CD4-positive, alpha-beta T cell treated with Interleukin-17A for 1 hour (primary cell): ENCODE measurements at places on chromosomes 16 and 17.

- no peak for DNase-seq
These were observed 301.4 kb downstream of the CA10 start for GRCh38 chr17:51857052-51857597.

DNA sequence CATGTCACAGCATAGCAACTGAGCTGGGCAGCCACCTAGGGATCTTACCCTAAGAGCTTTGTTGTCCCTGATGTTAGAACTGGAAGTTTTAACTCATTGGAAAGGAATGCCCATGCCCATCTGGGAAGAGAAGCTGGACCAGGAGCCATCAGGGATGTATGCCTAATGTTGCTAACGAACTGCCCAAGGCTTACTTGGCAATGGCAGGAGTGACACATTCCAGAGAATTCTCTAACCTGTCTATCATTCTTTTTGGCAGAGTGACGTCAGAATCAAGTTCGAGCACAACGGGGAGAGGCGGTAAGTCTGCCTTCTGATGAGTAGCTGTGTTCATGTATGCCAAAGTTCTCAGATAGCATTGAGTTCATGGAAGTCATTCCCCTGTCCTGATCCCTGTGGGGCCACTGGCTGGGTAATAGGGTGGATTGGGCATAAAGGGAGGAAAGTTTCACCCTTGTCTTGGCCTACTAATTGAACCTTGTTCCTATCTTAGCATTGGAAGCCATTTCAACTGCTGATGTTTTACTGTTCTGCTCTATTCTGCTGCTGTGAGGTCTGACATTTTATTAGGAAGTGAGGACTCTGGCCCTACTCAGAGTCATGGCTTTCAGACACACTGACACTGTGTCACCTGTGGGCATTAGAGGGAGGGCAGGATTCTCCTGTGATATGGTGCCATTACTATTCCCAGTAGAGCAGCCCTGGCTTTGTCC is 23.7 kb downstream of the MAP3K3 start:
- no peak for DNase-seq

GRCh38 chr17:37088913-37089312 is 140.2 kb downstream of the AATF start:
- no peak for DNase-seq

- DNase-seq: no peak
These were observed 68.6 kb downstream of the SDK2 start for GRCh38 chr17:73575470-73576221.

DNA sequence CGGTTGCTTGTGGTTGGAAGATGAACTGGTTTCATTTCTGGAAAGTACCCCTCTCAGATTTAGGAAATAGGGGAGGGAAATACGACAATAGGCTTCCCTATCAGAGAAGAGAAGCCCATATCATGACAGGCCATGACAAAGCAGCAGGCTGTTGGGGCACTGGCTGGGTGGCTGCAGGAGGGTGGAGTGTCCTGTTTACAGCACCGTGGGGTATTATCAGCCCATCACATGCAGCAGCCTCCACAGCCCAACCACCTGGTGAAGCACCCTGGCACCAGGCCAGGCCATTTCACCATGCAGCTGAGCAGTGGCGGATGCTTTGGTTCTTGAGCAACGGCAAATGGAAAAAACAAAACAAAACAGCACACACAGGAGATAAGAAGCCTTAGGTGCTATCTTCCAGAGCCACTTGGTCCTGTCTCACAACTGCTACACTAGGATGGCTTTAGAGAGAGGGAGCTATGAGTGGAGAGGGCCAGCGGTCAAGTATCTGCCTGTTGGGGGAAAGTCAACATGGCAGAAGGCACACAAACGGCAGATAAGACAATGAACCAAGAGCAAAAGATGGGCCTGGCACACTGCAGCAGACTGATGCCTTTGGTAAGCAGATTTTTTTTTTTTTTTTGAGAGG is 24.2 kb downstream of the FAM117A start:
- peak; percentile 98 for DNase-seq

- DNase-seq: no peak
These were observed 50.8 kb downstream of the TBC1D16 start for GRCh38 chr17:79984877-79985276.

DNA sequence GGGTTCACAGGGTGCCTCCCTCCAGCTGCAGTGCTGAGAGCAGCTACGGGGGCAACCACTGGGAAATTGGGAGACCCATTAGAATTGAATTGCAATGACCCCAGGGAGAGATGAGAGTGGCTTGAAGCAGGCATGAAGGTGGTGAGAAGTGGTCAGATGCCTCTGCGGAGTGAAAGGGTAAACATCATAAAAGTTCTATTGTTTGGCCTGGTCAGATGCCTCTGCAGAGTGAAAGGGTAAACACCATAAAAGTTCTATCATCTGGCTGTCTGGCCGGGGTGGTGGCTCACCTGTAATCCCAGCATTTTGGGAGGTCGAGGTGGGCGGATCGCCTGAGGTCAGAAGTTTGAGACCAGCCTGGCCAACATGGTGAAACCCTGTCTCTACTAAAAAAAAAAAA is 53.5 kb downstream of the TNFRSF13B start:
- DNase-seq: no peak

DNA sequence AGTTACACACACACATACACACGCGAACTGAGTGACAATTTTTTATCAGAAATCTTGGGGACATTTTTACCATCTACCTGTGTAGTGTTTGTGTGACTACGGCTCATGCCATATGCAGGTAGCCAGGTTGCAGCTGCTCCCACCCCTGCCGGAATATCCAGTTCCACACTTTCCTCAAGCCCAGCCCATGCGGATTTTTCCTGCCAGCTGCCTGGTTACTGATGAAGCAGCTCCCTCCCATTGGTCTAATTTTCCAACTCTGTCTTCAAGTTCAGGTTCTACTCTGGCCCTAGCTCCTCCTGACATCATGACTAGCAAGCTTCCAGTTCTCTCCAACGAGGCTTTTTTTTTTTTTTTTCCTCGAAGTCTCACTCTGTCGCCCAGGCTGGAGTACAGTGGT is 4.8 kb downstream of the GSG1L2 start:
- DNase-seq: no peak

GRCh38 chr16:26688105-26688504 is 378.6 kb upstream of the C16orf82 start:
- DNase-seq: no peak

- peak; percentile 55 for DNase-seq
These were observed 1.7 kb downstream of the METRNL start for GRCh38 chr17:83080858-83081683.

GRCh38 chr17:34703533-34703932 is 124.2 kb downstream of the TMEM132E start:
- DNase-seq: peak; percentile 4

- DNase-seq: peak; percentile 34
These were observed 20.4 kb downstream of the CA4 start for GRCh38 chr17:60169921-60170817.

- DNase-seq: no peak
These were observed 55.9 kb downstream of the KCNJ2 start for GRCh38 chr17:70225276-70225675.

GRCh38 chr17:79983456-79983855 is 52.2 kb downstream of the TBC1D16 start:
- no peak for DNase-seq

GRCh38 chr17:53942898-53943297 is 120.2 kb downstream of the KIF2B start:
- DNase-seq: no peak

DNA sequence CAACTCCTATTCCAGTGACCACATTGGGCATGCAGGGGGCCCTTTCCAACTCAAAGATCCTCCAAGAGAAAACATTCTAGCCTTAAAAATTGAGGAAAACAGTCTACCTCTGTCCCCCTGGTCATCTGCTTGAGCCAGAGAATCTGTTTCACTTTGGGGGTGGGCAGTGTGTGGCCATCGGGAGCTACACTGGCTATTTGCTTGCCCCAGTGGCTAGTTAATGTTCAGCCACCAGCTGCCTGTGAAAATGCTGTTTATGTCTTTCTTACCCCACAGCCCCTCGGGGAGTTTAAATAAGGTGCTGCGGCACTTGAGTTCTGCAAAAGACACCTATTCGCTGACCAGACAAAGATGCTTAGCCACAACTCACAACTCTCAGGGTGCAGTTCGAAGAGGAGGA is 43.4 kb downstream of the GNAO1 start:
- DNase-seq: no peak

GRCh38 chr17:17058304-17058703 is 16.0 kb downstream of the MPRIP start:
- DNase-seq: no peak

- DNase-seq: peak; percentile 67
These were observed 402.1 kb downstream of the SEC14L1 start for GRCh38 chr17:77542551-77543490.

GRCh38 chr17:79678091-79678735 is 52.5 kb upstream of the ENPP7 start:
- no peak for DNase-seq

GRCh38 chr17:81910840-81911276 is 341 bp downstream of the PCYT2 start:
- no peak for DNase-seq

- DNase-seq: no peak
These were observed 533.8 kb upstream of the CDH5 start for GRCh38 chr16:65832679-65833078.

GRCh38 chr16:57667526-57668262 is 412 bp upstream of the ADGRG3 start:
- DNase-seq: no peak

DNA sequence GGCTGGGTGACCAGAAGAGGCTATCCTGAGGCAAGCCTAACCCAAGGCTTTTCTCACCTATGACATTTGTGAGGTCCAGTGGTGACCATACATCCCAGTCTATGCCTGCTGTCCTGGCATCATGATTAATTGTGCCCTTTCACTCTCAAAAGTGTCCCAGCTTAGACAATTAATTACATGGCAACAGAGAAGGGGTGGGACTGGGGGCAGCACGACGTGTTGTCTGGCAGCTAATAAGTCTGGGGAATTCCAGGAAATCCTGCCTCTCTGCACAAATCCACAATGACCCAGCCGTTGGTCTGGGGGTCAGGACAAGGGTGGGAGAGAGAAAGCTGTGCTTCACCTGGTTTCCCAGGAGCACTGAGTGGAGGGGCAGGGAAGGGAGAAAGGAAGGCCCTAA is 14.0 kb upstream of the MTMR4 start:
- no peak for DNase-seq

DNA sequence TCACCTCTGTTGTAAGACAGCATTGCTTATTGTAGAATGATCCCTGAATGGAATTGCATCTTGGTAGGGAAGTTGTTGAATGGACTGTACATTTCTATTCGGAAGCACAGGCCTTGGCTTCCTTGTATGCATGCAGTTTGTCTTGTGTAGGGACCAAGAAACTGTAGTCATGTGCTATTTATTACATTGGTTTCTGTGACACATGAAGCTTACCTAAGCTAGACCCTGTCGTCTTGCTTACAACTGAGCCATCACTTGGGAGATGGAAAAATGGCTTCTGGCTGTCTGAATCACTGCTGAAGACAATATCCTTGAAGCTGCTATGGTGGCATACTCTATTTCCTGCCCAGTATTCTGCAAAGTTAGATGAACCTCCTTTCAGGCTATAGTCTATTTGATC is 29.1 kb downstream of the PPM1D start:
- DNase-seq: no peak

GRCh38 chr17:35521150-35521549 is 16.3 kb downstream of the SLFN12L start:
- no peak for DNase-seq

DNA sequence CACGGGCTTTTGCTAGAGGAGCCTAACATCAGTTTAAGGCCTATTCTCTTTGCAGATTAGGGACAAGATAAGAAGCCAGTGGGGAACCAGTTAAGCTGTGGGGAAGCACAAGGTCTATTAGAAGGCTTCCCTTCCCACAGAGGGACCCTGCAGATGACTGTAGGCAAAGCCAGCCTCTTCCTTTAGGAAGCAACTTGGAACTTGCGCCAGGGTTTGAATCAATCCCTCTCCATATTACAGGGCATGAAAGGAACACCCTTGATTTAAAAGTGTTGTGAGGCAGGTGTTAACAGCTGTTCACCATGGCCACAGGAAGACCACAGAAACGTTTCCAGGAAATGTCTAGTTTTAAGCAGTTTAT is 77.3 kb downstream of the RPTOR start:
- DNase-seq: no peak

GRCh38 chr17:43576563-43577229 is 30.6 kb upstream of the ETV4 start:
- DNase-seq: peak; percentile 67

- DNase-seq: no peak
These were observed 5.5 kb upstream of the HOXB8 start for GRCh38 chr17:48620461-48621139.

DNA sequence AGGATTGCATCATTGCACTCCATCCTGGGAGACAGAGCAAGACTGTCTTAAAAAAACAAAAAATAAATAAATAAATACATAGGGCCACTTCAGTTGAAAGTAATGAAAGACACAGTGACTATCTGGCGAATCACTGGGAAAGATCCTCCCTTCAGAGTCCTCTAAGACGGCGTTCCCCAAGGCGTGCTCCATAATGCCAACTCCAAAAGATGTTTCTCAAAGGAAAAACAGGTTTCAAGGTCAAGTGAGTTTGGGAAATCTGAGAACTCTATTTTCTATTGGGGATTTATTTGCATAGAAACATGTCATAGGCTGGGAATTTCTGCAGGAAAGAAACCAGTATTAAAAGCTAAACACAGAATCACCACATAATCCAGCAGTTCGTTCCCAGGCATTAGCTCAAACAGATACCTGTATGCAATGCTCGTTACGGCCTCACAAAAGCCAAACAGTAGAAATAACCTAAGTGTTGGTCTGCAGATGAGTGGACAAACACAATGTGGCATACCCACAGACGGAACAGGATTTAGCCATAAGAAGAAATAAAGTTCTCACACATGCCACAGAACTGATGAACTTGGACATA is 7.9 kb downstream of the KLHDC4 start:
- no peak for DNase-seq

DNA sequence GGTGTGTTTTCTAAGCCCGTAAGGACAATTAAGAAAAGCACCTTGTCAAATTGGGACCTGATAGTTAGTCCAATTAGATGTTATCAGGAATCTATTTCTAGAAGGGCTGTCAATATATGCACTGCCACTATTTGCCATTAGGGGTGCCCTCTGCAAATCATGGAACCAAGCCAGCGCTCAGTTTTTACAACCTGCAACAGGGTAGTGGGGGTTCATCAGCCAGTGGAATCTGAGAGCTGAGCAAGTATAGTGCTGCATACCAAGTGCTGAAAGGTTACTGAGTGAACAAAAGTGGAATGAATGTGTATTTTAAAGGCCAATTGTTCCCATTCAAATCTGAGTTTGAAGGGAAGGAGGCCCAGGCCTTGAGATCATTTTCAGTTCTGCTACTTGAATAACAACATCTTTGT is 10.4 kb downstream of the PRR11 start:
- DNase-seq: peak; percentile 70

DNA sequence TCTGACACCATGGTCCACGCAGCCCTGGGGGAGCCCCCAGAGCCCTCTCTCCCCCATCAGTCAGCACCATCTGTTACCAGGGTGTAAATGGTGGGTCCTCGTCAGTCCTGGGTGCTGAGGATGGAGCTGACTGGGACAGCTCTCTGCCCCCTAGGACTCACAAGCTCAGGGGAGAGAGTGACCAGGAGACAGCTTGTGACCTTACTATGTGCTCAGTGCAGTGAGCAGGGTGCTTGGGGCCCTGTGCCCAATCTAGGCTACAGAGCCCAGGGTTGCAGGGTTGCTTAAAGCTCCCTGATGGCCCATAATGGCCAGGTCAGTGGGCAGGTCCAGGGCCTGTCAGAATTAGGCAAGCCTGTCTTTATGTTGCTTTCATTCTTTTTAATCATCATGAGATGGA is 11.3 kb downstream of the MMP2 start:
- DNase-seq: no peak

GRCh38 chr17:65743308-65743655 is 181.8 kb upstream of the AXIN2 start:
- DNase-seq: no peak
